Karpas-422 (cell line): ENCODE measurements at places on chromosomes 4 and X.

DNA sequence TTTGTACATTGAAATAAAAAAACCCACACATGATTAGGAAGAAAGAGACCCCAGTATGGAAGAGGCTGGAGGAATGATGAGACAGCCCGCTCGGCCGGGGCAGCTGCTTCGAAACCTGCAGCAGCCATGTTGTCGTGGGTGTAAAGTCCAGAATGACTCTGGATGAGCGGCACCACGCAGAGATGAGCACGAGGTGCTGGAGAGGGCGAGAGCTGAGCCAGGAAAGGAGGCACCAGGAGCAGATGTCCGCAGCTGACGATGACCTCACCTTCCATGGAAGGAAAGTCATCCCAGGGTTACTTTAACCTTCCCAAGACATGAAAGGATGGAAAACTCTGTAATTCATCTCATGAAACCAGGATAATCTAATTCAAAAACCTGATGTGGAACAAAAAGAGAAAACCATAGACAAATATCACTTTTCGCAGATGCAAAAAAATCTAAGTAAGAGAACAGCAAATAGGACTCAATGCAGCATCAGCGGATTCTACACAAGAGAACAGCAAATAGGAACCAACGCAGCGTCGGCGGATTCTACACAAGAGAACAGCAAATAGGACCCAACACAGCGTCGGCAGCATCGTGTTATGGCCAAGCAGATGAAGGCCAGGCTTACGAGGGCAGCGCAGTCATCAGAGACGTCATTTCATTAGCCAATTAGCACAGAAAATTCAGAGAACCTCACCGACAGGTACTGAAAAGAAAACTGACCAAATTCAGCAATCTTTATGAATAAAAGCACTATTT, 25.9 kb upstream of the SPON2 start:
- no peak for DNase-seq

- DNase-seq: peak; percentile 74
Measured at GRCh38 chrX:109635146-109635545, 10.2 kb upstream of the KCNE5 start.

DNA sequence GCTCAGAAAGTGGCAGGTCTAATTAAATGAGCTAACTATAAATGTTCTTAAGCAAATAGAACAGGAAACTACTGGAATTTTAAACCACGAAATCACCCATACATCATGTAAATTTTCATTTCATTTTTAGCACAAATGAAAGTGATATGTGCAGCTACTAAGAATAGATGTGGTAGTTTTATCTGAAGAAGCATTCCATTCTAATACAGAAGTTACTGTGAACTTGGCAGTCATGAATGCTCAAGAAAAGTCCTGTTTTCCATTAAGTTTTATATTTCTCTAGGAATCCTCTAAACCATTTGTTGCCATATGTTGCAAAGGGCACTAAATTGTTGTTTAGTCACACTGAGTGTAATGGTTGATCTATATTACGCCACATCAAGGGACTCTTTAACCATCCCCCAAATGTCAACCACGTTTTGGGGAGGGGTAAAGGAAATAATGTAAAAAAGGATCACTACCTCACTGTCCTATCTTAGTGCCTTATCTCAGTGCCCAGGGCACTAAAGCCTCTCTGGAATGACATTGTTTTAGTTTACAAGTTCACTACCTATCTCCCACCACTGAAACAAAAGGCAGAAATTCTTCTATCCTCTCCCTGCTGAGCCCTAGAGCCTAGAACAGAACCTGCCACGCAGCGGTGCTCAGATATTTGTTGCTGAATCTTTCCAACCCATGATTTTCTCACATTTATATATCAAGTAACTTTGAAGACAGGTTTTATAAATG, 118.0 kb downstream of the SHISA3 start:
- no peak for DNase-seq

- no peak for DNase-seq
Measured at GRCh38 chr4:154457471-154457870, 34.1 kb downstream of the DCHS2 start.

DNA sequence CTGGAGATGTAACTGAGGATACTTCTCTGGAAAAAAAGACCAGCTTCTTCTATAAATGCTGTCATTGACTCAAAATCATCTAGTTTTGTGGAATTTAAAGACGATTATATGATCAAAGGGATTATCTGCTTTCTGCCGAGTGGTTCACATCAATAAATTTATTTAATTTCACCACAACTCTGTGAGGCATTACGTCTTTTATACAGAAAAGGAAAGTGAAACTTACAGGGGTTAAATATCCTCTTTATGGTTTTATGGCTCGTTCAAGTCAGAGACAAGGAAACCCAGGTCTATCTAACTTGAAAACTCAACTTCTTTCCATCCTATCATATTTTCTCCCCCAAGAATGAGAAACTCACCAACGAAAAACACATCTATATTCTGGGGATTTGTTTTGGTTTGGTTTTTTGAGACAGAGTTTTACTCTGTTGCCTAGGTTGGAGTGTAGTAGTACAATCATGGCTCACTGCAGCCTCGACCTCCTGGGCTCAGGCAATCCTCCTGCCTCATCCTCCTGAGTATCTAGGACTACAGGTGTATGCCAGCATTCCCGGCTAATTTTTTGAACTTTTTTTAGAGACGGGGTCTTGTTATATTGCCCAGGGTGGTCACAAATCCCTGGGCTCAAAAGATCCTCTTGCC, 377.9 kb upstream of the EMCN start:
- DNase-seq: no peak

DNA sequence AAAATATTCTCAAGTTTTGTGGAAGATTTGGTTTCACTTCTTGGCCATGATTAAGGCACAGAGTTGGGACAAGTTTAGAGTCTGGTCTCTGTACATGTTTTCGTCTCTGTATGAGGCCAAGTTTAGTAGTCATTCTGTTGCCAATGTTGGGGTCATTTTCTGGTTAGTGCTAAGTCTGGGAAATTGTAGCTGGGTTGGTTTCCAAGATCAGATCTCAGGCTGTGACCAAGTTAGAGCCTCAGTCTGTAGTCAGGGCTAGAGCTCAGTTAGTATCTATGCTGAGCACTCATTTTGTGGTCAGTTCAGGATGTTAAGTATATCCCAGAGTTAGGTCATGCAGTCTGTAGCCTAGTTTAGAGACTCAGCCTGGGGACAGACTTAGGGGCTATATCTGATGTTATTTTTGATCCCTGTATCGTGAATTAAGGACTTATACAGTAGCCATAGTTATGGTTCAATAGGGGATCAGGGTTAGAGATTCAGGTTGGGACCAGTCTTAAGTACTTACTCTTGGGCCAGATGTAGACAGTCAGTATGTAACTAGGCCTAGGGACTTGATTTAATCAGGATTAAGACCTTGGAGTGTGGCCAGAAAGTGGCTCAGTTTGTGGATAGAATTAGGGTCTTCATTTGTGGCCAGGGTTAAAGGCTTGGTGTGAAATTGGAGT, 6.6 kb upstream of the ENOX2 start:
- DNase-seq: no peak

- DNase-seq: no peak
Measured at GRCh38 chr4:183821076-183821853, 83.8 kb upstream of the STOX2 start.

GRCh38 chr4:74092957-74093356, 6.0 kb downstream of the CXCL2 start:
- DNase-seq: no peak

- no peak for DNase-seq
Measured at GRCh38 chr4:178970433-178971140, 1528.3 kb upstream of the AGA start.

DNA sequence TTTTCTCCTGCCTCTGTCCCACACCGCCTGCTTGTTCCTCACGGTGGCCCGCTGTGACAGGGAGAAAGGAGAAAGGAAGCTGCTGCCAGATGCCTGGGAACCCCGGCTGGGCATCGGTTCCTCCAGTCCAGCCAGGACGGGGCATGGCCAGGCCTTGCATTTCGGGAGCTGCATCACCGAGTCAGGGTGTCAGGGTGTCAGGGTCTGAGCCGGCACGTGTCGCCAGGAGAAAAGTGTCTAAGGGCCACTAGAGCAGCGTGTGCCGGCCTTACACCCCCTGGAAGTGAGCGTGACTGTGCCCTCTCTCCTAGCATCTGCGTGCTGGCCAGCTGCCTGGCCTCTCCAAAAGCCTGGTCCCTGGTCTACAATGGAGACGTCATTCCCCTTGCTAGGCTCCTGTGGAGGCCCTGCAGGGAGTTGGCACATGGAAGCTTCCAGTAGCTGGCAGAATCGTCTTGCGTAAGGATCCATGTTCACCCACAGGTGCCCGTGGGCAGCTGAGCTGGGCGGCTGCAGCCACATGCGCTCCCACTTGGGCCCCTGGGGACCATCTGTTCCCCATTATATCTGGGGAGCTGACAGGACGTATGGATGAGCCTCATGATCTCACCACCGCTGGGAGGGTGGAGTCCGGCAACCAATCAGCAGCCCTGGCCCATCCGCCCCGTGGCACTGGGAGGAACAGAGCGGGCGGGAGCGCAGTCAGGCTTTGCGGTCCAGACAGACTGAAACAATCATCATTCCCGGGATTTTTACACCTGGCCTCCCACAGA, 39.9 kb upstream of the HMX1 start:
- DNase-seq: no peak

GRCh38 chr4:121454251-121454979, 73.6 kb upstream of the QRFPR start:
- DNase-seq: no peak

GRCh38 chrX:40093586-40093985, 4.2 kb downstream of the BCOR start:
- no peak for DNase-seq

GRCh38 chrX:124348885-124349453, 2.6 kb downstream of the SH2D1A start:
- no peak for DNase-seq

DNA sequence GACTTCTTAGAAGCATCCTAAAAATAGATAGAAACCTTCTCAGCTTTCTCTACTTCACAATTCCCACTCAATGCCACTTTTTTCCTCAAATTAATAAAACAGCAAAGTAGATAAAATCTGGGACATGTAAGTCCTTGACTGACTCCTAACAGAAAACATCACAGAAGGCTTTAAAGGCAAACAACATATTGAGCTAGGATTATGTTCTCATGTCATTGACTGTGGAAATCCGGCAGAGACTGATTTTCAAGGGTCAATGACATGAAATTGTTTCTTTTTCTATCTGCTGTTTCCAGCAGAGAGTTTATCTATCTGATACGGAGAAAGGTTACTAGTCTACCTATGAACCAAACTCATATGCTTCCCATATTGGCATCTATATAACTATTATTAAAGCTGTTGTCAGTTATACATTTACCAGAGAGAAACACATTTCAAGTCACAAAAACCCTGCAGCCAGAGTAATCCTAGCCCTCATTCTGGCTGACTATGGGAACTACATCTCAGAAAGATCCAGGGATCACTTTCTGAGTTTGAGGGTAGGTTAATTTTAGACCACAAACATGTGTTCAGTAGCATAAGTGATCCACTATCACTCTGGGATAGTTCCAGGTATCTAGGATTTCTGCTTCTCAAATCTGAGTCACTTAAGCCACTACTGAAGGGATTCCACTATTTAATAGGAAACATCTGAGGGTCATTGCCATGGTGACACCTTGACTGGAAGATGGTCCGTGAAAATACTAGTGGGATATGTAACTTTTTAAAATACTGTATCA, 147.6 kb downstream of the PPP3CA start:
- no peak for DNase-seq

DNA sequence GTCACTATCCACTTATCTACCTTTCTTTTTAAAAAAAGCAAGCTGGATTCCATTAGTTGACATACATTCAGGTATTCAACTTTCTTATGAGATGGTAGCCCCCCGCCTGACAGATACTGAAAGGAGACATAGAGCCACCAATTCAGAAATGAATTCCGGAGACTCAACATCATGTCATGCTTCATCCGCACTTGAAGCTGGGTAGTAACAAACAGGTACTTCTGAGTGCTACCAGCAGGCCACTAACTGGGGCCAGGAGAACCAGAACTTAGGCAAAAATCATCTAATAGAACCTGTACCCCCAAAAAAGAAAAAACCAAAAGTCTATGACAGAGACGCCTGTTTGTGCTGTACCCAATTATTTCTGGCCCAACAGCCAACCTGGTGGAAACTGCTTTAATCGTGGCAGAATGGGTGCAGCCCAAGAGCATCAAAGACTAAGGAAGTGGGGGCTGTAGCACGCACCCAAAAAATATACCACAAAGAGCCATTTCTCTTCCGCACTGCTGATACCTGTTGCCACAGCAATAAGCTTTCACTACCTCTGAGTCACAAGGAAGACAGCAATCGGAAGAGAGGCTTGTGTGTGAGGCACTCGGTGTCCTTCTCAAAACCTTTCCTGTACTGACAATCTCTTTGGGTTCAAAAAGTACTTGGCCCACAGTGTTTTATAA, 84.8 kb downstream of the AFAP1 start:
- DNase-seq: no peak

GRCh38 chr4:153447175-153447905, 18.8 kb upstream of the TMEM131L start:
- no peak for DNase-seq

DNA sequence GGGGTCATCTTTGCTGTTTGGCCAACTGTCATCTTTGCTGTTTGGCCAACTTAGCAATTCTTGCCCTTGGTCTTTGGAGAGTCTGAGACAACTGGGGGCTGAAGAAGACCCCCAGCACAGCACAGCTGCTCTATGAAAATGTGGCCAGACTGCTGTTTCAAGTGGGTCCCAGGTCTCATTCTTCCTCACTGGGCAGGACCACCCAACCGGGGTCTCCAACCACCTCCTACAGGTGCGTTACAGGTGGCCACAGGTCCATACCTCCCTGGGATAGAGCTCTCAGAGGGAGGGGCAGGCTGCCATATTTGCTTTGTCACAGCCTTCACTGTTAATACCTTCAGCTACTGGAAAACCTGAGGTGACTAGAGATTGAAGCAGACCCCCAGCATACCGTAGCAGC, 82.1 kb upstream of the TCEAL2 start:
- DNase-seq: no peak

DNA sequence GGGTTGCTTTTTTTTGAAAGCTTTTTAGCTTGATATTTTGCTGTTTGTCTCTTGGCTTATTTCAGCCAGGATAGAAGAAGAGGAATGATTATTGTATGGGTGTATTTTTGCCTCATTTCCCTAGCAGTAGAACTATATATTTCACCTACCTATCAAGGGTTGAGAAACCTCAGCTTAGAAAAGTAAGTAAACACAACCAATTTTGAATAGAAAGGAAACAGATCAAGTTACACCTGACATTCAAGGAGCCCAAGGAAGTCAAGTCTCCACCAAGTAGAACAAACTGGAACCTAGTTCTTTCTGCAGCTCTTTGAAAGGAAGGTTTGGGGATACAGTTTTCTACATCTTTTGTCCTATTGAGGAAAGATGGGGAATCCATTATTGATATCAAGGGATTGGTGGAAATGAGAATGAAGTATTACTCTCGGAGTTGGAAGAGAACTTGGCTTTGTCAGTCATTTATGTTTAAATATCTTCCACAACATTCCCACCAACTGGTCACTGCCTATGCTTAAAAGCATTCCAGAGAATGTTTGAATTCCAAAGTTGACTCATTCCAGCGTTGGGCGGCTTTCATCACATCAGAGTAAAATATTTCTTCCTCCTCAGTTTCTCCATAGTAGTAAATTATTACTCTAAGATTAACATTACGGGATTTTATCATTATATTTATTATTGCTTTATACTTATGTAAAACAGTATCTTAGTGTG, 207.8 kb upstream of the CNKSR2 start:
- no peak for DNase-seq

GRCh38 chr4:74391890-74392475, 27.0 kb downstream of the EREG start:
- no peak for DNase-seq
